ENCODE measurements at places on chromosomes 16 and 17.

- no peak for DNase-seq
These were observed 3.0 kb downstream of the DOC2B start for GRCh38 chr17:178292-179065.

GRCh38 chr16:1763521-1764511 is 7.5 kb downstream of the NME3 start:
- DNase-seq: no peak

GRCh38 chr16:67649494-67649931 is 4.6 kb downstream of the CARMIL2 start:
- no peak for DNase-seq

DNA sequence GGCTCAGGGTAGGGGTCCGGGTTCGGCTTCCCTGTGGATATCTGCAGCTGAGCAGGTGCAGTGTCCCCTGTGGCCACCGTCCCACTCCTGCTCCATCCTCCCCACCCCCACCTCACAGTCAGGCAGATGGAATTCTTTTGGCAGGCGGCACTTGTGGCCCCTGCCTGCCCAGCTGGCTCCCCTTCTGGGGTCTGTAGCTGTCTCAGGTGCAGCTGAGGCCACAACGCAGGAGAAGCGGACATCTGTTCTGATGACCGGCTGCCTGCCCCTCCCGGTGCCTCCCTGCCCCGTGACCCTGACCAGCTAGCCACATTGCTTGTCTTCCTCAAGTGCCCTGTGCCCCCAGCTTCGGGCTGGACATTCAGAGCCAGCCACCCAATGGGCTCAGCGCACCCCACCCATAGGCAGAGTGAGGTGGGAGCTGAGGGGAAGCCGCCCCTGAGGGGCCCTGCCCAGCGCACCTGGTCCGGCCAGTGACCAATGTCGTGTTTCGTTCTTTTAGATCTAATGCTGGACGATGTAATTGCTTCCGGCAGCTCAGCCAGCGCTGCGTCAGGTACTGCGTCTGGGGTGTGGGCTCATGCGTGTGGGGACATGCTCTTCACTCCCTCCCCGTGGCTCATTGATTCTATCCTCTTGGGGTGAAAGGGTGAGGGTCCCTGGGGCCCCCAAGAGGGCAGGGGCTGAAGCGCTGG is 25.2 kb upstream of the ABCC3 start:
- no peak for DNase-seq

DNA sequence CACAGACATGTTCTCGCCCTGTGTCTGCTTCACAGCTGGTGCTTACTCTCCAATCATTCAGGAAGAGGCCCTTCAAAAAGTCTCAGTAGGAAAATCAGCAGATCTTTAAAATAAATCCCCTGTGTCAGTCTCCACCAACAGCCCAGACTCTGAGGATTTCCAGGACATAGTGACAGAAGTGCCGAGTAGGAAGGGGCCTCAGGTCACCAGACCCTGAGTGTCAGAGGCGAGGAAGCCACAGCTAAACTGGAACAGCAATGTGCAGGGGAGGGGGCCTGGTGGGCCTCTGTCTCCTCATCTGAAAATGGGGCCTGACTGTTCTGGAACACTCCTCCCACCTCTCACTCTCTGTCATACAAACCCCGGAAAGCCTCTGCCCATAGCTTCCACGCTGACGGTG is 6.3 kb downstream of the CACNG4 start:
- no peak for DNase-seq

DNA sequence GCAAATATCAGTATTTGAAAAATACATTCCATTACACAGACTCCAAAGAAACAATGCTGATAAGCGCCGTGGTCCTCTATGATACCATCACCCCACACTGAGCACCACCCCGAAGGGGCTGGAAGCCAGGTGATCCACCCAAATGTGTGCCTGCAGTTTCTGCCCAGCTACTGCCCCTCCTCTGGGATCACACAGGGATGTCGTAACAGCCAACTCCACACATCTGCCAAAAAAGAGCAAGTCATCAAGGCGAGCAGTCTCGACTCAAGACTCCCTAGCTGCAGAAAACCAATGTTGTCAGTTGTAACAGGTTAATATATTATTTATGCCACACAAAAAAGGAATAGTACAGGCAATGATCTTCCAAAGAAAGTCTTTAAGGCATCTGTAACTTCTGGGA is 21.0 kb downstream of the CYB5D2 start:
- DNase-seq: no peak

GRCh38 chr17:36856903-36857381 is 80.3 kb upstream of the LHX1 start:
- no peak for DNase-seq

DNA sequence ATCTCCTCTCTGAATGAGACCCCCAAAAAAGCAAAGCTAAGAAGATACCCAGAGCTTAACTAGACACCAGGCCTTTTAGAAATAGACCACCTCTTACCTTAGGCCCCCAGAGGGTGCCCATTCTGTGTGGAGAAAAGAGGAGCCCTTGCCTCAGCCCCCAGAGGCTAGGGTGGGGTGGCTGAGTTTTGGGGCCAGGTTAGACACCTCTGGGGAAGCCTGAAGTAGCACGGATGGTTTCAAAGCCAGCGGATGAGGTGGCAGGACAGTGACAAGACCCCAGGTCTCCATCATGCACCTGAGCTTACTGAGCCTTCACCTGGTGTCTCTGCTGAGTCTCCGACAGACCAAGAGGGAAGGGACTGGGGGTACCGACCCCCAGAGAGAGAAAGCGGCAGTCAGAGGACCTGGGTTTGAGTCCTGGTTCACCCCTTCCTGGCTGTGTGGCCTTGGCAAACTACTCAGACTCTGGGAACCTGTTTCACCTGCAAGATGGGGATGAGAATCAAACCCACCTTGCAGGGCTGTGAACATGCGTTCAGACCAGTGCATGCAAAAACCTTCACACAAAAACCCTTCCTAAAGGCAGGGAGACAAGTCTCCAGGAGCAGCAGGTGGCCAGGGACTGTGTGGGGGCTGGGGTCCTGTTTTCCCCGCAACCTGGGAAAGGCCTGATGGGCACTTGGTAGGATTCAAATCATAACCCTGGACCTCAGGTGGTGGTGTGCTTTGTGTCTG is 7.7 kb downstream of the SCGB1C2 start:
- DNase-seq: no peak

Data from PC-3 (cell line).